ENCODE measurements at places on chromosomes 16 and 17.
A peak's percentile ranks its signal among the peaks of the same experiment; 100 is the strongest.

DNA sequence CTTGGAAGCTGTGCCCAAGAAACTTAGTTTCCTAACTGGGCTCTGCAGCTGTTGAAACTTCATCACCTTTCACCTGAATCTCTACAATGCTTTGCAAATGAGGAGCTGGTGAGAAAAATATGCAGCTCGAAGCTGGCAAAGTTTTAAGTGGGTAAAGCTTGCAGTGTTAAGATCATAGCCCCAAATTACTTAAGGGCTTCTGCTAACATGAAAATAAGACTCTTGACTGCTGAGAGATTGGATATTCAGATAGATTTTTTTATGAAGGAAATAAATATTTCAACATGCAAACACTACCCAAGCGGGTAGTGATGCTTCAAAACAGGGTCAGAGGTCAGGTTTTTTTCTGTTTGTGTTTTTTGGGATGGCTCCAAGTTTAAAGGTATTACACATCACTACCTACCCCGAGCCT is 278.7 kb downstream of the FTO start:
- no peak for DNase-seq

DNA sequence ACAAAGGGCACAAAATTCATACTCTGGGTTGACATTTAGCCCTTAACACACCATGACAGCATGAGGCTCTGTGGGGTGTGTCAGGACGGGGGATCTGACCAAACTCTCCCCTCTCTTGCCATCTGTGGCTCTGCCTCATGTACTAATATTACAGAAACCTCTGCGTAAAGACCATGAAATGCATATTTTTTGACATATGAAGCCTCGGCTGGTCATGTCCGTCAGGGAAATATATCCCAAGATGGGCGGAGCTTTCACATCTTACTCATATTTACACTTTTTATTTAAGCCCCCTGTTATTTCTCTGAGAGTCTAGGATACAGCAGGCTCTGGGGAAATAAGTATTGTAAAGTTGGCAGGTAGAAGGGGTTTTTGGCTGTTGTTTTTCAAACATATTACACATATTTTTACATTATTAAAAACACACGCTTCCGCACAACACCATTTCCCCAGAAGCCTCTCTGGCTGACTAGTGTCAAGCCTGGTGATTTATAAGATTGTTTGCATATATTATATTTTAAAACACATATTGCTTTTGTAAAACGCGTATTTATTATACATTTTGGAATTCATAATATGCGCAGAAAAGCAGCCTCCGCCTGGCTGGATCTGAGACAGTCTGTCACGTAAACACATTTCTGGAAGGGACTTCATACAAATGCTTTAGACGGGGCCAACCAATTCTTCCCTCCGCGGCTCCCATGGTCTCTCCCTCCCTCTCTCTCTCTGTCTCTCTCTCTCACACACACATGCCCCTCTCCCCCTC is 237.7 kb upstream of the ZFHX3 start:
- peak; percentile 47 for DNase-seq

GRCh38 chr16:3841729-3842508 is 38.6 kb downstream of the CREBBP start:
- DNase-seq, result no peak

- no peak for DNase-seq
Measured at GRCh38 chr17:81187586-81188490, 21.8 kb upstream of the AATK start.

- DNase-seq, result no peak
Measured at GRCh38 chr16:2710021-2710710, 9.9 kb downstream of the PRSS27 start.

DNA sequence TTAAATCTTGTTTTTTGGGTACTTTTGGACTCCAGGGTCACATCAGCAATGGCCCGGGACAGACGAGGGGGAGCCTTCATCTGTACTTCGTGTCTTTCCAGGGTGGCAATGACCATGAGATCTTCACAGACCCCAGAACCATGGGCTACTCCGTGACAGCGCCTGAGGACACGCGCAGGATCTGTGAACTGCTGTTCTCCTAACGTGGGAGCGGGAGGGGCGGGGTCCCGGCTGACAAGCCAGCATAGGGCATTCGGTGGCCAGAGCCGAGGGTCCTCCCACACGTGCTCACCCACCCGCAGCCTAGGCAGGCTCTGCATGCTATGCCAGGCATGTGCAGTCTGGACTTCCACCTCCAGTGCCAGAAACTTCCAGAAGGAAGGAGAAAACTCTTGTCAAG is 21.2 kb downstream of the CARHSP1 start:
- no peak for DNase-seq

DNA sequence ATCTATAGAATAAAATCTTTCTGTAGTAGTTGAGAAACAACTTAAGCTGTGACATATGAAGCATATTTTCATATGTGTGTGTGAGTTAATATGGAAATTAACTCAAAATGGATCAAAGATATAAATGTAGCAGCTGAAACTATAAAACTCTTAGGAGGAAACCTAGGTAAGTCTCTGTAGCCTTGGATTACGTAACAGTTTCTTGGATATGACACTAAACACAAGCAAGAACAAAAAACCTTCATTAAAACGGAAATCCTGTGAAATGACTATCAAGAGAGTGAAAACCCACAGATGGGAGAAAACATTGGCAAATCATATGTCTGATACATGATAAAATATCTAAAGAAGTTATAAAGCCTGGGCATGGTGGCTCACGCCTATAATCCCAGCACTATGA is 104.4 kb downstream of the VPS53 start:
- DNase-seq, result no peak

DNA sequence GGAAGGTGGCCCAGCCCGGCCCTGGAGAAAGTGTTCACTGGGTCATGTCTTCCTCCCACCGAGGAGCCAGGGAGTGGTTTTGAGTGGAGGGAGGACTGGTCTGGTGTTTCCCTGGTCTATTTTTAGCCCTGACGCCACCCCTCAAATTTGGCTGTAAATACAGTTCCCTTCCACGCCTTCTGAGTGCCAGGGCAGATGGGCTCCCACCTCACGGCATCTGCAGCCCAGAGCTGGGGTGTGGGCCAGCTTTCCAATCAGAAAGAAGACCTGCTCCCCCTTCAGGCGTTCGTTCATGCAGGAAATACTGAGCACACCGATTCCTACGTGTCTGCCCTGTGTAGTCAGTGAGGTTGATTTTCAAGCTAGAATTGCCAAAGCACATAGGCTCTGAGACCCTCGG is 53.7 kb downstream of the SNX20 start:
- peak; percentile 39 for DNase-seq

DNA sequence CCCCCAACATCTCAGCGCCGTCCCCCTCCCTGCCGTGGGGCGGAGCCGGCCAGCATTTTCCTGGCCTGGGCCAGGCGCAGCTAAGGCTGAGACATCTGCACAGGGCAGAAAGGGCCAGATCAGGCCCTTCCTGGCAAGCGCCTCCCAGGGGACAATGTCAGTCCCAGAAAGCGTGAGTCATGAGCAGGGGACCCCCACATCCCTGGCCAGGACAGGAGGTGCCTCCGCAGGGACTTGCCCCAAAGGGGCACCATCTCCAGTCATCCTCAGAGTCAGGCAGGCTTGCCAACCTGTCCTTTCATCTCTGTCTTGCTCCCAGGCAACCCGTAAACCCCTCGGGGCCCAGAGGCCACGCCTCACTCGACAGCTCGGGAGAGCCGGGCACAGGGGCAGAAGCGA is 43.2 kb downstream of the SOCS1 start:
- DNase-seq, result no peak

DNA sequence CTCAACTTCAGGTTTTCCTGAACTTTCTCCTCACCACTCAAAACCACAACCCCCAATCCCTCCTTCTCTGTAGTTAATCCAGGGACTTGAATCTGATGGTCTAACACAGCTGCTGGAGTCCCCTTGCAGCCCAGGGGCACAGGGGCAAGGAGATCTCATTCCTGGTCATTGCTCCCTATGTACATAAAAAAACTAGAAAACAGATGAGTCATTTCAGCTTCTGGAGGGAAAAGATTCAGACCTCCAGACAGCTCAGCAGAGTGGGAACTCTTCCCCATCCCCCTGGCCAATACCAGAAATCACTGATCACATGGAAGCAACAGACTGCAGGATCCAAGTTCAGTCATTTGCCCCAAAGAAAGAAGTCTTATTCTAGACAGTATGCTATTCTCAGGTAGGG is 62.1 kb downstream of the DYNLRB2 start:
- DNase-seq, result peak; percentile 35

- DNase-seq, result no peak
Measured at GRCh38 chr17:36498155-36498554, 11.7 kb downstream of the ZNHIT3 start.

- no peak for DNase-seq
Measured at GRCh38 chr16:23753908-23754593, 775 bp upstream of the CHP2 start.

GRCh38 chr17:80862978-80863377 is 128.7 kb upstream of the CHMP6 start:
- no peak for DNase-seq

- DNase-seq, result peak; percentile 49
Measured at GRCh38 chr17:50845240-50846147, 10.1 kb downstream of the WFIKKN2 start.

- DNase-seq, result peak; percentile 61
Measured at GRCh38 chr16:80924372-80924978, 82.2 kb downstream of the CMC2 start.

- DNase-seq, result peak; percentile 40
Measured at GRCh38 chr17:1005361-1005946, 8.5 kb downstream of the TIMM22 start.

GRCh38 chr17:55320594-55321426 is 56.0 kb downstream of the HLF start:
- no peak for DNase-seq

GRCh38 chr16:75250089-75250808 is 1.2 kb downstream of the BCAR1 start:
- no peak for DNase-seq

DNA sequence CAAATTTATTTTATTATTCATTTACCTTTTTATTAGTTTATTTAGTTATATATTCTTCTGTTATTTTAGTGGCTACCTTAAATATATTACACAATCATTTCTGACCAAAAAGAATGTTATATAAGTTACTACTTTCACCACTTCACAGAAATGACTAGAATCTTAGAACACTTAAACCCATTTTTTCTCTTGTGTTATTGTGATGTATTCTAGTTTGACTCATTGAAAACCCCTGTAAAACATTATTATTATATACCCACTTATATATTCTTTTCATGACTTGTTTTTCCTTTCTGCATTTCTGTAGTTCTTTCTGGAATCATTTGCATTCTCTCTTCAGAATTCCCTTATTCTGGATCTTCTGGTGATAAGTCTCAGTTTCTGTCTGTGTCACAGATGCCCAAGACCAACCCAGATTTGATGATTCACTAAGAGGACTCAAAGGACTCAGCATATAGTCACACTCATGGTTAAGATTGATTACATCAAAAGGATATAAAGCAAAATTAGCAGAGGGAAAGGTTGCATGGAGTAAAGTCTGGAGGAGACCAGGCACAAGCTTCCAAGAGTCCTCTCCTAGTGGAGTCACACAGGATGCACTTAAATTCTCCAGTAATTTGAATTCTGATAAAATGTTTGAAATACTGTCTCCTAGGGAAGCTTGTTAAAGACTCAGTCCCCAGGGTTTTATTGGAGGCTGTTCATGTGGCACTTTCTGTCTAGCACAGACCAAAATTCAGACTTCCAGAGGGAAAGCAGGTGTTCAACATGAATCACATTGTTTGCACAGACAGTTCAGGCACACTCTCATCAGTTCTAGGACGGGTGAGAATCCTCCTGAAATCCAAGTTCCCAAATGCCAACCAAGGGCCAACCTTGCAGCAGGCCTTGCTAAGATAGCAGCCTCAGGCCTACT is 7.7 kb downstream of the GINS3 start:
- DNase-seq, result peak; percentile 27

DNA sequence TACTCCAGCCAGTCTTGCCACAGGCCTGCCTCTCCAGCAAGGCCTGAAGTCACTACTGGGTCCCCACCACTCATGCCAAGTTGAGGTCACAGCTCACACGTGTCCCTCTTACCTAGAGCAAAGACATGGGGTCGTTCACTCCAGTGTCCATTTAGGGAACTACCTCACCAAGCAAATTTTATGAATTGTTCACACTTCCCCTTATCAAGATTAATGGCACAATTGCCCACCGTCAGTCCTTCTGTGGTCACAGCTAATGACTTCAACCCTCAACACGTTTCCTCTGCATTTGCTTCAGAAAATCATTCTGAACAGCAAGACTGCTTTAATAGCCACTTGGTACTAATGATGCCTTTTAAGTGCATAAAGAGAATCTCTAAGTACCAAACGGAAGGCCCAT is 14.6 kb downstream of the IRX6 start:
- DNase-seq, result no peak

All from fibroblast of skin of right biceps (primary cell).